ENCODE measurements at places on chromosomes 11 and 22.

- DNase-seq = no peak
Measured at GRCh38 chr11:124891373-124891861, 6.2 kb downstream of the ROBO4 start.

DNA sequence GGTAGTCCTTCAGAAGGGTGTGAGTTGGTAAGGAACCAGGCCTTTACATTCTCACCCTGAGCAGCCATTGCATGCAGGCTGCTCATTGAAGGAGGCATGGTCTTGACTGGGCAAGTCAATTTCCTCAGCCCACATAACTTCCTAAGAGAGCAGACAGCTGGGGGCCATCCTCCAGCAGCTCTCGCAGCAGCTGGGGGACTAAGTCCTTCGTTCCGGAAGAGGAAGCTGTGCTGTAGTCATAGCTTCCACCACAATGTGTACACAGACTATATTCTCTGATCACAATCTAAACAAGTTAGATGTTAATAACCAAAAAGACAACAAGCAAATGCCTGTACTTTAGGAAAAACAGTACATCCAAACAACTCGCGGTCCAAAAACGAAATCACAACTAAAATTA lies 30.1 kb upstream of the MPPED1 start:
- DNase-seq = no peak

DNA sequence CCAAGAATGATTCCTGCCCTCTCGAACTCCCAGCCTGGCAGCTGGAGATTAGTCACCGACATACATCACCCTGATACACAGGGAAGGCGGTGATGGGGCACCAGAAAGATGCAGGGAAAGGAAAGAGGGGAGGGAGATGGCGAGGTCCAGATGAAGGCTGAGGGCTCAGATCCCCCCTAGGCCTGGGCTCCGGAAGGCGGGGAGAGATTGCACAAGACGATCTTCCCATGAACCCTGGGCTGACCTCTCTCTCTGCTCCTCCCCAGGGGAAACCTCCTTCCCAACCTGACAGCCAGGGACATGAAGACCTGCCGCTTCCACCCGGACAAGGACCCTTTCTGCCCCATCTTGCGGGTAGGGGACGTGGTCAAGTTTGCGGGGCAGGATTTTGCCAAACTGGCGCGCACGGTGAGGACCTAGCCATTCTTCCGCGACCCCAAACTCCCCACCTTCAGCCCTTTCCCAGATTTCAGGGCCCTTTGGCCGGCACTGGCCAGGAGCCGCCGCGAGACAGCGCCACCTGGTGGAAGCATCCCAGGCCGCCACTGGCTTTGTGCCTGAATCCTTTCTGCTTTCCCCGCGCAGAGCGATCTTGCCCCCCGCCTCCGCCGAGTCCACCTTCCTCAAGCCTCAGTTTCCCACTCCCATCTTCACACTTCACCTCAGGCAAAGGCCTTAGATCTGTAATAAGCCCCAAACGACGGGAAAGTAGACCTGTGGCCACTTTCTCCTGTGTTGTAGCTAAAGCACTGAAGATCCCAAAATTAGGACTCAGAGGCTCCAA lies 11.5 kb downstream of the P2RX3 start:
- peak; percentile 54 for DNase-seq

DNA sequence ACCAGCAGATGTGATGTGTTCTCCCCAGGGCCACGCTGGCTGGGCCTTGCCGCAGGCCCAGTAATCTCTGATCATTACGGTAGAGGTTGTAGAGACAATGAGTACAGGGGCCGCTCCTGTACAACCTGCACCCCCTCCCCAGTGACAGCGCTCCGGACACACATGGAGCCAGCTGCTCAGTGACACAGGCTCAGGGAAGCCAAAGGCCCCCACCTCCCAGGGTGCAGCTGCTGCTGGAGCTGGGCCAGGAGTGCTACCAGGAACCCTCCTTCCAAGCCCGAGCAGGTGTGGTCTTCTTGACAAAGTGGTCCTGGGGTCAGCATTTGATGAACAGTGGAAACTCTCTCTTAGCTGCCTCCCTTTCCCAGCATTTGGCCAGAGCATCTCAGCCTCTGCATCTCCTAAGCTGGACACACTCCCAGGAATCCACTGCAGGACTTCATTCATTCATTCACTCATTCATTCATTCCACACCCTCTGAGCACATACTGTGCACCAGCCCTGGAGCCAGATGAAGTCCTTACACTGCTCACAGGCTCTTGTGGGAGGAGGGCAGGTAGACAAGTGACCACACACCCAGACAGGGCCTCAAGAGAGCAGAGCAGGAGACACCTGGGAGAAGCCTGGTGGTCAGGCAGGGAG lies 49.6 kb upstream of the MPEG1 start:
- no peak for DNase-seq

DNA sequence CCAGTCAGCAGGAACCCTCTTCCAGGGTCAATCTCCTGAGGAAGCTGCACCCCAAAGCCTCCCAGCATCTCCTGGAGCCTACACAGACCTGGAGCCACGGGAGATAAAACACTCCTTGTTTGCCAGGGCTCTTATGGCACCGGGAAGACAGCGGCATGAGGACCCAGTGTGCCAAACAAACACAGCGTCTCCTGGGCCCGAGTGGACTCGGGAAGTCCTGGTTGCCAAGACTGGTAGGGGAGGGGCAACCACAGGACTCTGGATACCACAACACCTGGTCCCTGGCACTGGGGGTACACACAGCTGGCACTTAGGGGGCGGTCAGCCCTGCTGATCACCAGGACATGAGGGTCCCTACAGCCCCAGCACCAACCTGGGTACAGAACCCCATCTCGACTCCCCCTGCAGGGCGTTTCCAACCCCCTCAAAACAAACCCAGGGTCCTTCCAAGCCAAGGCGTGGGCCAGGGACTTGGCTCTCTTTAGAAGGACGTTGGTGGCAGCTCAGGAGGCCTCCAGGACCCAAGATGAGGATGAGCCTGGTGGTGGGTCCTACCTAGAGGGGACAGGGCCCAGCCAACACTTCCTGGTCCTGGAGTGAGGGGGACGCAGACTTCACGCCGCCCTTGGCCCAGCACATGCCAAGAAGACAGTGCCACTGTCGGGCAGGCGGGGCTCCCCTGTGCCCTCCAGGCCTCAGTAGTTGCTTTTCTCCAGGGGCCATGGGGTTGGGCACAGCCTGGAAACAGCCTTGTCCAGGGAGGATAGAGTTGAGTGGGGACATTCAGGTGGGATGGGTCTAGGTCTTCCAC lies 85.0 kb downstream of the CELSR1 start:
- DNase-seq = no peak
